Choroid plexus epithelial cell (primary cell): ENCODE measurements at places on chromosomes 2 and 18.
A peak's percentile ranks its signal among the peaks of the same experiment; 100 is the strongest.

DNA sequence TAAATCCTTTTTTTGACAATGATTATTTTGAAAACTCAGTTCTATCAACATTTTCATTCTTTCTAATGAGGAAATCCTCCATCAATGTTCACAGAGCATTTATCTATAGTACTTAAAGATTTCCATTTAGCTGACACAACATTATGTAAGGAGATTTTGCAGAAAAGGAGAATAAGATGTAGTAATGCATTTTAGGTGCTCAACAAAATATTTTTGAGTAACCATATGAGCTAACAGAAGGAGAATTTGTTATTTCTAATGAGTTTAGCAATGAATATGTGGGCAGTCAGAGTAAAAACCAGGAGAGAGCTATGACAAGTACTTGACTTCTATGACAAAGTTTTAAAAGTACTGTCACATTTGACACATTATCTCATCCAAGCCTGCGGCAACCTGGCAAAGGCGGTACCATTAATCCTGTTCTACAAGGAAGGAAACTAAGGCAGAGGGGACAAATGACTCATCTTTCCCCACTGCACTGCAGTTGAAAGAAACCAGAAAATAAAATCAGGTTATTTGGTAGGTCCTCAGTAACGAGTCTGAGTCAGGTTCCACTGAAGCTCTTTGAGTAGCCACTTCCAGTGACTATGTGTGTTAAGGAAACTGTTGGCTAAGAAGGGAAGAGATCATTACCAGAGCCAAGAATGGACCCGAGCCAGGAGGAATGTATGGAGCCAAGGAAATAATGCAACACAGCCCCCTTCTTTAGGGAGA lies 134.1 kb upstream of the ITGB6 start:
- DNase-seq = no peak

DNA sequence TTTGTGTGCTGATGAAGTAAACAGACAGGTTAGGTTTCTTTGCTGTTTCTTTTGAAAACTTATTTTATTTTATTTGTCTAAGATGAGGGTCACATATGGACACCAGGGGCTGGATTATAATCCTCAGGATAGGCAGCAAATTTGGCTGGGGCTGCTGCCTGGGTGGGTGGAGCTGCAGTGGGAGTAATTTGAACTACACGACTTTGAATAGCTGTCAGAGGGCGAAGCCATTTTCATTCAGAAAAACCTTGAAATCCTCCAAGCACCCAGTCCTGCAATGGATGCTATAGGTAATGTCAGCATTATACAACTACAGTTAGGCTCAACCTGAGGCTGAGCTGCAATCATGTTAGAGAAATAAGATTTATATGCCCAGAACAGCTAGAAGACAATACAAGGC lies 16.6 kb downstream of the SETBP1 start:
- no peak for DNase-seq

GRCh38 chr2:30588994-30589393 lies 141.9 kb downstream of the LCLAT1 start:
- peak; percentile 17 for DNase-seq

- DNase-seq = peak; percentile 67
These were observed 2.1 kb upstream of the RFTN2 start for GRCh38 chr2:197677483-197677882.

DNA sequence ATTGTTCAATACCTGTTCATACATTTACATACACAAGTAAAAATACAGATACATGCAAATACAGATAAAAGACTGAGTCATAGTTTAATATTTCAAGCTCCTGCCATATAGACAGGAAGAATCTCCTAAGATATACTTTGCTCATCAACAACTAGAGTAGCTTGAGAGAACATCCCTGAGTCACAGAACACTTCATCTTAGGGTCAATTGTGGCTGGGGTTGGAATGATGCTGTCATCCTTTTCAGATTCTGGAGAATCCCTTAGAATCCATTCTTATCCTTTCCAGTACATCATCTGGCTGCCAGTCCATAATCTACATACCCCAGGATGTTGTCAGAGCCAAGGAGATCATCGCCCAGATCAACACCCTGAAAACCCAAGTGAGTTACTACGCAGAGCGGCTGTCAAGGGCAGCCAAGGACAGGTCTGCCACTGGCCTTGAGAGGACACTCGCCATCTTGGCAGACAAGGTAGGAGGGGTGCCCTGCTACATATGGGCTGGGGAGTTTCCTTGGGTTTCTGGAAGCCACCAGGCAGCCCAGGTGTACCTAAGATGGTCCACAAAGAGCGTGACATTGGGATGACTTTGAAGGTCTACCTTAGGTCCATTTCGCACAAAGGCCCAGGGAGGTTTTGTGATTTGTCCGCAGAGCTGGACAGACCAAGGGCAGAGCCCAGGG lies 55.7 kb downstream of the COA5 start:
- DNase-seq = peak; percentile 68

GRCh38 chr2:189175869-189176433 lies 3.6 kb downstream of the COL5A2 start:
- DNase-seq = no peak
